ENCODE measurements at places on chromosomes 2 and 18. TPM values are rescaled to one million over a fixed set of nuclear protein-coding genes. Genes with fewer than 3 reads are reported as not detected.

DNA sequence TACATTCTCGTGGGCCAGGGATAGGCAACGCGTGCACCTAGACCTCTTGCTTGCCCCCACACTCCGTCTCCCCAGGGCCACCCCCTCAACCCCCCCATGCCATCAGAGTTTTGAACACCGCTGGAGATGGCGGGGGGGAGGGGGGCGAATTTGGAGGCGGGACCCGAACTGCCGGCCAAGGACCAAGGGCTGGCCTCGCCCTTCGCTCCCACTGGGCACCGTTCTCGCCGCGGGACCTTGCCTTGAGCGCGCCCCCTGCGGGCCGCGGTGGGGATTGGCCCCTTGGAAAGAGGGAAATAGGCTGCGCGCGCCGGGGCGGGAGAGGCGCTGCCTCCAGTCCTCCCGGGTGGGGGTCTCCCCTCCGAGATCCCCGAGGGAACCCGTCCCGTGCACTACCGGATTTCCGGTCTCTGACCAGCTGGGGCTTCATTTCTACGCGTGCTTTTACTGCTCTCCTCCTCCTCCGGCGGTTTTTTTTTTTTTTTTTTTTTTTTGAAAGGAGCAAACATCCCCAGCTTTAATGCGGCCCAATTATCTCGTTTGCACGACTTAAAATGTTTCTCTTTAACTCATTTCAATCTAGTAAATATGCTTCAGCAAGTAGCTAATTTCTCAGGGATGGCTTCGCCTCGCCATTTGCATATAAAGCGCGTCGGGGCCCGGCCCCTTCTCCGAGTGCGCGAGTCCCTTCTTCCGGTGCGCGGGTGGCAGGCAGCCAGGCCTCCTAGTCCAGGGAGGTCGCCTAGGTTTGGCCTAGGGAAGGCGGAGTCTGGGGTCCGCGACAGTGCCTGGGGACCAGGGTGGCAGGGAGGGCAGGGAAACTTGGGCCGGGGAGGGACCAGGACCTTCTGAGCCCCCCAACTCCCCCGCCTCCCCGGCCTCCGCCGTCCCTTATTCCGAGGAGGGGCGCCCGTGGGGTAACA lies 10.0 kb upstream of the GBX2 start:
- peak; percentile 53 for DNase-seq

- DNase-seq = no peak
These were observed 32.2 kb upstream of the HNRNPA3 start for GRCh38 chr2:177180269-177181000.

- no peak for DNase-seq
These were observed 99.4 kb upstream of the PID1 start for GRCh38 chr2:229370509-229370908.

DNA sequence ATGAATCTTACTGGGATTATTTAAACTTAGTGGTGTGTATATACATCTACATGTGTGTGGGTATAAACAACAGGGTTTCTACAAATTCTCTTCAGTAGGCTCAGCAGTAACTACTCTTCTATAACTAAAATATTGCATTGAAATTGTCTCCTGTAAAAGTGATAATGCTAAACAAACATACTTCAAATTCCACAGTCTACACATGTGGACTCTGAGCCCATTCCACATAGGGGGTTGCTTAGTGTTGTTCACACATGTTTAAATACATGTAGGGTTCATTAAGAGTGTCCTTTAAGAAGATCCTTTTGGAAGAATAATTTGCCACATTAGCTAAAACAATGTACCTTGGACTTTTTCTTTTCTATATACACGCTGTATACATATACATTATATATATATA lies 152.8 kb upstream of the VRK2 start:
- no peak for DNase-seq

GRCh38 chr18:68121308-68121707 lies 593.6 kb downstream of the TMX3 start:
- DNase-seq = no peak

- DNase-seq = no peak
These were observed 289.4 kb downstream of the CMPK2 start for GRCh38 chr2:6576302-6576701.

DNA sequence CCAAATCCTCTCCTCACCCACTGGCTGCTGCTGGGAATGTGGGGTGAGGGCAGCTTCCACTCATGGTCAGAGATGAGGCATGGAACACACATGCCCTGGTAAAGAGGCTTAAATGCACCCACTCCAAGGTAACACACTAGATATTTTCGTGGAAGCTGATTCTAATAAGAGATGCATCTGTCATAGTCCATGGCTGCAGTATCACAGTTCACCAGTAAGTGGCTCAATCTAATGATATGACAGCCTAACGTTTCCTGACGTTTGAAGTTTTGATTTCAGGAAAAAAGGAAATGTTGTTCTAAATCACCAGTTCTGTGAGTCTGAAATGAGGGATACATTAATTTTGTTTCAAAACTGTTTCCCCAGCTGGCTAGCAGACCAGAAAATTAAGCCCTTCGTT lies 38.2 kb downstream of the LCT start:
- DNase-seq = no peak

DNA sequence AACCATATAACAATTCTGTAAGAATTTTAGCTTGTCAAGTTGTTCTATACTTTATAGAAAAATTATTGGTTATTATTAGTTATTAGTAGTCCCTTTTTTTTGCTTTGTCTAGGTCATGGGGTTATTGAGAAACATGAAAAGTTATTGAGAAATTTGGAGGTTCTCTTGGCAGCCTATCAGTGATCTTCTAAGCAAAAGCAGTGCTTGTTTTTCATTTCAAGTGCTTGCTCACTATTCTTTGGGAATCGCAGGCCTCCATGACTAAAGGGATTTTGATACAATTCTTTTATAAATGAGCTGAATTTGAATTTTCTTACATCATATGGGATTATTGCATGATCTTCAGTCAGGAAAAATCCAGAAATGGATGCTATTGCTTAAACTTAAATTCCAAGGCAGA lies 25.8 kb downstream of the PLEKHA3 start:
- DNase-seq = no peak

- DNase-seq = no peak
These were observed 5.3 kb downstream of the SAG start for GRCh38 chr2:233312874-233313273.

DNA sequence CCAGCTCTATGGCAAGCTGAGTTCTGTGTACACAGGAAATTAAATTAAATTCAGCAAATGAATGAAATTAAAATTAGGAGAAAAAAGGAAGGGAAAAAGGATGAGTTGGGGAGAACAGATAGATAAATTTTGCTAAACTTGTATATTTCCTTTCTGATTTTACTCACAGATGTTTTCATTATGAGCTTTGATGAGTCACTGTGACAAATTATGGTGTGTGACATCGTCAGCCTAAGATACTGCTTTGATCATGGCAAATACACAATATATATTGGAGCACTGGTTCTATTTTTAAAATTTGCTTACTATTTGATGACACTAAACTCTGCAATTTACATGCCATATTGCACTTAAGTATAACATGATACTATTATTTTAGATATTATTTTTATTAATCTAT lies 464.6 kb upstream of the SPHKAP start:
- DNase-seq = no peak

- no peak for DNase-seq
These were observed 415.1 kb downstream of the NR4A2 start for GRCh38 chr2:155917380-155917779.

- DNase-seq = no peak
These were observed 587.5 kb upstream of the DSEL start for GRCh38 chr18:68104036-68104435.

DNA sequence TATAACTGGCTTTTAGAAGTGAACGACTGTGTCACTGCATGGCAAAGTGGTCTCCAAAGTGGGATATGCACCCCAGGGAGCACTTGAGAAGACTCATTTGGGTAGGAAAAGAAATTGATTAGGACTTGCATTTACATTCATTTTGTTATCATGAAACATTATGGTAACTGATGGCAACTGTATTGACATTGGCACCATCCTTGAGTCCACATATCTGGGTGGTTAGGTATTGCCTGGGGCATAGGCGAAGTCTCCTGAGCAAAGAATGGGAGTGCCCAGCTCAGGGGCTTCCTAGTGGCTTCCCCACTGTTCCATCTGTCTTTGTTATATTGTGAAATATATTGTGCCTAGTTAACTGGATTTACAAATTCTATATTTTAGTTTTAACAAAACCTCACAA lies 29.2 kb downstream of the SPATS2L start:
- no peak for DNase-seq

GRCh38 chr2:153497938-153498629 lies 19.5 kb upstream of the RPRM start:
- peak; percentile 55 for DNase-seq

DNA sequence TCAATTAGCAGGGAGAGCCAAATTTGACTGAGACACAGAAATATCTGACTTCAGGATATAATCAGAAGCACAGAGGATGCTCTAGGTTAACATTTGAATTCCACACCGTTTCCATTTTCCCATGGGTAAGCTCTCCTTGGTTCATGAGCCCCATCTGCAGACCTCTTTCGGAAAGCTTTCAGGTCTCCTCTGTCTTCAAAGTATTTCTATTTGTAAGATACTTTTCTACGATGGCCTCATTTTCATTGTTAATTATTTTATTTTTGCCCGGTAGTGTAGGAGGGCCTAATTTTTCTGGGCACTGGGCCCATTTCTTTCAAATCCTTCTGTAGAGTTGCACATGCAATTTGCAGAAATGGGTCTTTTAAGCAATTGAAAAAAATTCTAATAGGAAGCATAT lies 53.8 kb downstream of the LRPPRC start:
- no peak for DNase-seq

GRCh38 chr2:236078297-236079255 lies 89.6 kb downstream of the GBX2 start:
- DNase-seq = no peak

DNA sequence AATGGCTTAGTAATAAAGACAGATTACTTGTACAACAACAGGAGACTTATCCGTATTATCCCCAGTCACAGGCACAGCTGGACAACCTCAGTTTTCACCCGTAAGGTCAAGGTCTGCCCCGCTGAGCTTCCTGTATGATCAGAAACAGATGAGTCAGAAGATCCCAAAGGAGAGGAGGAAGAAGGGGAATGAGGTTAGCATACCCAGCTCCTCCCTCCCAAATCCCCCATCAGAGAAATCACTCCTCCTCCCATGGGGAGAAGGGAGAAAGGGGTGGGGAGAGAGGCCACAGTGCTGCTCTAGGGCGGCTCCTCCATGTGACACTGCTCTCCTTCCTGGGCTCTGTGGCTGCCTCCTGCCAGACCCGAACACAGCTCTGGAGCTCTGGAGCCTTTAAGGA lies 53.8 kb upstream of the SPTBN1 start:
- DNase-seq = peak; percentile 87

DNA sequence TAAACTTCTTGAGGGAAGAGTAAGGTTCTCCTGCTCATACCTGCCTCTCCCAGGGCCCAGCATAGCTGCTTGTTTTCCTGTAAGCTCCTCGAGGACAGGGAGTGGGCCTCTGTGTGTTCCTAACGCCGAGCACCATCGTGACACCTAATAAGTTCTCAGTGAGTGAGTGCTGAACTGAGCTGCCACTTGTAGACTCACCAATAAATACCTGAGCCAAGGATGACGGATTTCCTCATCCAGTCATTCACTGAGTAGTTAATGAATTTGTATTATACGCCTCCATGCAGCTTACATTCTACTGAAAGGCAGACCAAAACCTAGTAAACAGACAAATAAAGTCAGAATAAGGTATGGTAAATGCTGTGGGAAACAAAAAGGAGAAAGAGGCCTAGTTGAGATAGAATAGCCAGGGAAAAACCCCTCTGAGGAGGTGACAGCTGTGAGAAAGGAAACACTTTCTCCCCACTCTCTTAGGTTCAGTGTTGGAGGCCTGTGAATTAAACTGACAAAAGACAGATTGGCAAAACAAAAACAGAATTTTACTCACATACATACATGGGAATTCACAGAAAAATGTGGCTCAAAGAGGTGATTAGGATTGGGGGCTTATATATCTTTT lies 138.6 kb downstream of the B3GNT2 start:
- DNase-seq = no peak

GRCh38 chr2:76330865-76331264 lies 620.1 kb upstream of the GCFC2 start:
- DNase-seq = no peak

DNA sequence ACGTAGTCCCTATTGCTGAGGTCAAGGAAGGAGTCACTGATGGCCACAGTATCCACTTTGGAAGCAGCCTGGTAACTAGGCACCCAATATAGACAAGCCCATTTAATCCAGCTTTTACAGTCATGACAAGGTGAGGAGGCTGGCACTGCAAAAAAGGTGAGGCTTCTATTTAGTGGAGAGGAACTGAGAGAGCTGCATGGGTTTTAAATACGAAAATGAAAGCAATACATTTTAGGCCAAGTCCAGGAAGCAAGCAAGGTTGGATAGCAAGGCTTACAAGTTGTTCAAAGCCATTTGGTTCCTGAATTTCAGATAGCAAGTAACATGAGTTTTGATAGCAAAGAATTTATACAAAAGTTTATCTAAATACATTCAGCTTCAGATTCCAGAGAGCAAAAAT lies 80.4 kb downstream of the SGPP2 start:
- no peak for DNase-seq

DNA sequence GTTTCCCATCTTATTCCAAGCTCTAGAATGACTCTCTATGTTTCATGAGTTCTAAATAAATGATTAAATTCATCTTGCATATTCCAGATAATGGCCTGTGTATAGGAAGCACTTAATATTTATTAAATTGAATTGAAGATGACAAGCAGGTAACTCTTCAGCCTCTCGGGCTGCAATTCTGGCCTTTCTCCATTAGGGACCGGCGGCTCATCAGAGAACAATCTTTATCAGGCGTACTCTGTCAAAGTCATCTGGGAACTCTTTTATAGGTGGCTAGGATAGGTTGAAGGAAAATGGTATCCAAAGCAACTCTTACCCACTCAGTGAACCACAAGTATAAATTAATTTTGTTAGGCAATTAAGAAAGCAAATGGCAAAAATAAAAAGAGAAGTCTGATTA lies 308.5 kb downstream of the NOL4 start:
- DNase-seq = no peak

GRCh38 chr18:49632588-49632987 lies 70.7 kb downstream of the LIPG start:
- no peak for DNase-seq

DNA sequence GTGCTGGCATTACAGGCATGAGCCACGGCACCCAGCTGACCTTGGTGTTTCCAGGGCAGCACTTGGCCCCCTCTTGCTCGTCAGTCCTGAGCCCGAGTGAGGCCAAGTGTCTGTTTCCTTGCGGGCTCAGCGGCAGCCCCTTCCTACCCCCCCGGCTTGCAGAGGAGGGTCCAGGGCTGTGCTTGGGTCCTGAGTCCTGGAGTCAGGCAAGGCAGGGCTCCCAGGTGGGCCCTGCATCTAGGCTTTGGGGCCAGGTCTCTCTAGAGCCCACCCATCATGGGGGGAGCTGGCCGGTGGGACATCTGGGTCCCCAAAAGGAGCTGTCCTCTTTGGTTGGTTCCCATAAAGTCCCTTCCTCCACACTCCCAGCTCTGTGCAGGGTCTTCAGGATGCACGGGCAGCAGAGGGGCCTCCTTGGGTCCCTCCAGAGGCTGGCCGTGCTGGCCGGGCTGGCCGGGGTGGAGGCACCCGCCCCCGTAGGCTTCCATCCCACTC lies 63.7 kb upstream of the HPCAL1 start:
- no peak for DNase-seq

Gene MTCL1
- 0.76 TPM for total RNA-seq

Gene SERPINB10
- total RNA-seq = not detected

Gene B4GALT6
- total RNA-seq = 21.9 TPM

Gene IL1F10
- total RNA-seq = not detected

Gene EML6
- total RNA-seq = 16.8 TPM

Gene IL1R1
- total RNA-seq = 8.6 TPM

Gene GRB14
- 179 TPM for total RNA-seq

Gene SIX3
- not detected for total RNA-seq

Gene DNAJC5G
- 2.0 TPM for total RNA-seq
